Keratinocyte (primary cell): ENCODE measurements at places on chromosomes 7 and 10.

DNA sequence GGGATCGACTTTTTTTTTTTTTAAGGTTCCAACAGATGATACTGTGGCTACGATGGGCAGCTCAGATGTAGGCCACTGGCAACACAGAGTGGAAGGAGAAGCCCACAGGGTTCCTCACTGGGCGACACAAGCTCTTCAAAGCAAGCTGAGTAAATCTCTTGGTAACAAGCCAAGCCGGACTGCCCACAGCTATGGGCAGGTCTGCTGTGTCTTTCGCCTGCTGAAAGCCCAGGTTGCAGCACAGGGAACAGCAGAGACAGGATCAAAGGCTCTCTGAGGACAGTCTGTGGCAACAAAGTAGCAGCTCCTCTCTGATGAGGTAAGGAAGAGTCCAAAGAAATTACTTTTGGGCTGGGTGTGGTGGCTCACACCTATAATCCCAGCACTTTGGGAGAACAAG, 83.6 kb downstream of the KCNMA1 start:
- H3K4me3 ChIP-seq = no peak overlapping the region
- no peaks in the 10 kb centered on the region for H3K36me3 ChIP-seq
- H3K4me1 ChIP-seq = no peaks in the 10 kb centered on the region
- no peak for DNase-seq
- no peaks in the 10 kb centered on the region for H3K27me3 ChIP-seq
- no peak overlapping the region for H3K27ac ChIP-seq

DNA sequence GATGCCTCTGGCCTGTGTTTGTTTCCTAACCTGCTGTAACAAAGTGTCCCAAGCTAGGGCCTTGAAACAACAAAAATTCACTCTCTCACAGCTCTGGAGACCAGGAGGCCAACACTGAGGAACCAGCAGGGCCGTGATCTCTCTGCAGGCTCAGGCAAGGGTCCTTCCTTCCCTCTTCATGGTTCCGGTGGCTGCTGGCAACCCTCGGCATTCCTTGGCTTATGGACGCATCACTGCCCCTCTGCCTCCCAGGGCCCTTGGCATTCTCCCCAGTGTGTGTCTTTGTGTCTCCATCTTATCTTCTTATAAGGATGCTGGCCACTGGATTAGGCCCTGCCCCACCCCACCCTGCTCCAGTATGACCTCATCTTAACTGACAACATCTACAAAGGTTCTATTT, 17.0 kb downstream of the CNPY1 start:
- no peak for DNase-seq
- H3K27ac ChIP-seq = no peak overlapping the region
- H3K27me3 ChIP-seq = peaks cover 34% of the 10 kb centered on the region
- no peak overlapping the region for H3K4me3 ChIP-seq

DNA sequence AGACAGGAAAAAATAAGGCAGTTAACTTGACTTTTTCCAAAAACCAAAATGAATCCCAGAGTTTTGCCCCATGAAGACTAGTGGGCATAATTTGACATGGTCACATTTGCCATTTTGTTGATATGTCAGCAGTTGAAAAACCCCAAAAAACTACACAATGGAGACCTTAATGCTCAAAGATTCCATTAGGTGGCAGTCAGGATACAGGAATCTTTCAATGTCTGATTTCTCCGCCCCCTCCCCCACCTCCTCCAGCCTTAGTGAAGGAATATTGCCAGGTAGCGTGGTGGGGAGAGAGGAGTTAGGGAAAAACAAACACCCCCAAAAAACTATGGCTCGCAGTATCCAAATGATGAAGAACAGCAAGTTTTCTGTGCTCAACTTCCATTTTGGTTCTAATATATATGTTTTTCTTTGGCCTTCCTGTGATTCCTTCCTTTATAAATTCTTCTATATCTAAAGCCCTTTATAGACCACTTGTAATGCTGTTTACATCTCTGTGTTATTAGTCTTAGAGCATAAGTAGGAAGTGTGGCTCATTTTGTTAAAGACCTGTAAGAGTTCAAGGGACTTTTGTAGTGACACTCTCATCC, 6.7 kb upstream of the SMNDC1 start:
- no peaks in the 10 kb centered on the region for H3K36me3 ChIP-seq
- H3K27me3 ChIP-seq = no peaks in the 10 kb centered on the region
- DNase-seq = no peak
- peaks cover 14% of the 10 kb centered on the region for H3K4me1 ChIP-seq
- no peak overlapping the region for H3K27ac ChIP-seq

- no peaks in the 10 kb centered on the region for H3K4me1 ChIP-seq
- no peaks in the 10 kb centered on the region for H3K27me3 ChIP-seq
- H3K4me3 ChIP-seq = no peak overlapping the region
- DNase-seq = no peak
Observed at GRCh38 chr7:28799619-28800018, 158.5 kb downstream of the TRIL start.

DNA sequence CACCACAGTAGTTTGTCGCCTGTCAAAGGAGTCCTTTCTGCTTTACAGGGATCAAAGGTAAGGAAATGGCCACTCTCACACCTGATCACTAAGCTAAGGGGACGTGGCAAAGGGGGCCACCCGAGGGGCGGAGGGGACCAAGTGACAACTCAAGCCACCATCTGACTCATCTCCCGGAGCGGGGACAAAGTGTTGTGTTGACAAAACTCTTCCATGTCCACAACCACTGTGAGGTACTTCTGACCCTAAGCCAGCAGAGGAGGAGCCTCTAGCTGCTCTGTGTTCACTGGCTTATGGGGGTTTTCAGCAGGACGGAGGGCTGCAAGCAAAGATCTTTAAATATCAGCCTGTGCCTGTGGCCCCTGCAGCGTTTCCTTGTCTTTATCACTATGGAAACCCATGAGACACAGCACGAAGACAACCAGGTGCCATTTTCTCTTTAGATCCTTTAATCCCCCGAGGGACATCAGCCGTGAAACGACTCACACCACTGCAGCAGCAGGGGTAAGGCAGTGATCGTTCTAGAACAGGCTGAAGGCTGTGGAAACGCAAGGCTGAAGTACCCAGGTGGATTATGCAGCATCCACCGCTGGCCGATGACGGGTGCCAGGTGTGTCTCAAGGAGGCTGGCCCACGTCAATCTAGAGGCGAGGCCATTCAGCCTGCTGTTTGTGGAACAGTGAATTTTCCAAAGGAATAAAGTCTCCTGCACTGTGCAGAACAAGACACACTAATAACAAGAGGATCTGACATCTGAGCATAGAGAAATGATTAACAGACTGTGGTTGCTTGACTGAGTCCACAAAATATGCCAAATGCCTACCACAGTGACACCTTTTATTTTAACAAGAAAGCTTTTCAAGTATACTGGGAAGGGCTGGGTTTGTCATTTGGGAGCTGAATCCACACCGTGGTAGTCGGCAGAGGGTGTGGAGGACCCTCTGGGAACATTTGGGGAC, 26.6 kb upstream of the DDC start:
- H3K4me3 ChIP-seq = no peak overlapping the region
- no peaks in the 10 kb centered on the region for H3K4me1 ChIP-seq
- no peaks in the 10 kb centered on the region for H3K27me3 ChIP-seq
- H3K36me3 ChIP-seq = no peaks in the 10 kb centered on the region

DNA sequence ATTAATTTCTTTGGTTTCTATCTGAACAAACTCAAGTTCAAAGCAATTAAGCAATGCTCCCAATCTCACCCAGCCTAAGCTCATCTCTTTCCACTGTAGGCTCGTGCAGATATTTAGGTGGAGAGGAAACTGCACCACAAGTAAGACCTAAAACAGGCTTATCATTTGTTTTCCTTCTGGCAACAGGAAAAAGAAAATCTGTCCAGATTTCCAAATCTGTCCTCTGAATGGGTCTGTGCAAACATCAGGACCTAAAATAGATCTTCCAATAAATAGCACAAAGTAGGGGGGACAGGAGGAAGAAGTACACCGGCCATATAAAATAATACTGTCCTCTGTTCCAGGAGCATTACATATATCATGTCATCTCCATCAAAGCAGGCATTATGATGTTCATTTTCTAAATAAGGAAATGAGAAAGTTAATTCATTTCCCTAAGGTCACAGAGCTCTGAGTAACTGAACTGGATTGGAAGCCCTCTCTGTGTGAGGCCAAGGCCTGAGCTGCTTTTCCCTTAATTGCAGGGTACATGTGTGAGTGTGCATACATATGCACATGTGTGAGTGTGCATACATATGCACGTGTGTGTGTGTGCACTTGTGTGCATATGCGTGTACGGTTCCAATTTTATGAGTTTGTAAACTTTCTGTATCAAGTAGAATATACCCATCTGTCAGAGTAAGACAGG, 92.8 kb upstream of the PARD3 start:
- H3K4me3 ChIP-seq = no peak overlapping the region
- no peaks in the 10 kb centered on the region for H3K27me3 ChIP-seq
- H3K36me3 ChIP-seq = no peaks in the 10 kb centered on the region

DNA sequence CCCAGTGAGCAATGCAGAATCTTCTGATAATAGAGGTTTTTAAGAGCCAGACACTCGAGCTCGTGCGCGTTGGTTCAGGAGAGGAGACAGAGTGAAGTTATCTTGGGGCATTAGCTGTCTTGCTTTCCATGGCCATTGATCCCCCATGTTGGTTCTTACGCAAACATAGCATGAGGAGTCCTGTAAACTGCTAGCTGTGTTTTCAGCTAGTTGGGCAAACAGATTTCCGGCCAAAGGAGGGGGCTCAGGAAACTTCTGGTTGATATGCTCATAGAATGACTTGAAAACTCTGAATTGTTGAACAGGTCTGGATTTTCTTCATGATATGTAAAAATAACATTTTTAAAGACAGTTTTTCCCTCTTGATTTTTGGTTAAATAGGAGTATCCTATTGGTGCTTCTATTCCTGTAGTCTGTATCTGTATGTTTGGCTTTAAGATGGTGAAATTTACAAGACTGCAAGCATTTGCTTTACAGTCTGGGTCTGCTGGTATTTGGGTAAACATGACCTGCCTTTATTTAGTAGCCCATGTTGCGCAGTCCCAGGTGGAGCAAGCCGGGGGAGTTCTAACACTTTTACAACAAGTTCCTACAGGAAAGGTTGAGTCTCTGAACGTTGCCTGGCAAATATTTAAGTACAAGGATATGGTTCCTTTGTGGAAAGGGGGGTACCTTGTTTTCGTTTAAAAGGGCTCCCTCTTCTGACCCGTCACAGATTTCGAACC, 218.4 kb upstream of the KCND2 start:
- H3K27me3 ChIP-seq = no peaks in the 10 kb centered on the region
- peaks cover 11% of the 10 kb centered on the region for H3K4me1 ChIP-seq
- no peak for DNase-seq
- H3K4me3 ChIP-seq = no peak overlapping the region

- H3K27ac ChIP-seq = no peak overlapping the region
- no peaks in the 10 kb centered on the region for H3K27me3 ChIP-seq
- DNase-seq = no peak
- H3K4me1 ChIP-seq = no peaks in the 10 kb centered on the region
- H3K36me3 ChIP-seq = no peaks in the 10 kb centered on the region
Observed at GRCh38 chr7:85659364-85659763, 472.5 kb upstream of the SEMA3D start.

GRCh38 chr10:338171-339037, 203.1 kb downstream of the ZMYND11 start:
- peaks cover 31% of the 10 kb centered on the region for H3K4me1 ChIP-seq
- peak overlapping the region; percentile 96 for H3K27ac ChIP-seq
- H3K27me3 ChIP-seq = no peaks in the 10 kb centered on the region

DNA sequence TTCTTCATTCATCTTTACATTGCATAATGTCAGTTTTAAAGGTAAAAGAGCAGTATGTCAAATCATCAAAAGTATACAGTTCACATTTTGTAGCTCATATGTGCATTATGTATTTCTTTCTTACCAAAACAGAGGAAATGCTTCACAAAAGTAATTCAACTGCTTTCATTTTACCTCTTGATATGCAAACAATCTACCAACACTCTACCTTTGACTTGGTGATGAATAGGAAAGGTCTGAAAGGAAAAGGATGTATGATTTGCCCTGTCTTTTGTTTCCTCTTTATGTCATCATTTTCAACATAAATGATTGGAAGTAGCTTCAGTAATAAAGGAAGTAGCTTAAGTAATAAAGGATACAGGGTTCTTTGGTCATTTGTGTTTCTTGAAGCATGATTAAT, 846.7 kb downstream of the NXPH1 start:
- H3K36me3 ChIP-seq = no peaks in the 10 kb centered on the region
- no peak for DNase-seq
- no peak overlapping the region for H3K27ac ChIP-seq
- no peaks in the 10 kb centered on the region for H3K4me1 ChIP-seq
- no peak overlapping the region for H3K4me3 ChIP-seq

- H3K27me3 ChIP-seq = no peaks in the 10 kb centered on the region
- H3K4me1 ChIP-seq = peaks cover 6% of the 10 kb centered on the region
- no peak overlapping the region for H3K4me3 ChIP-seq
Observed at GRCh38 chr7:131249003-131249402, 78.7 kb upstream of the MKLN1 start.

GRCh38 chr7:158809596-158809995, 19.7 kb downstream of the ESYT2 start:
- H3K27me3 ChIP-seq = no peaks in the 10 kb centered on the region
- H3K4me3 ChIP-seq = no peak overlapping the region
- no peak overlapping the region for H3K27ac ChIP-seq
- H3K36me3 ChIP-seq = peaks cover 9% of the 10 kb centered on the region
- no peak for DNase-seq

DNA sequence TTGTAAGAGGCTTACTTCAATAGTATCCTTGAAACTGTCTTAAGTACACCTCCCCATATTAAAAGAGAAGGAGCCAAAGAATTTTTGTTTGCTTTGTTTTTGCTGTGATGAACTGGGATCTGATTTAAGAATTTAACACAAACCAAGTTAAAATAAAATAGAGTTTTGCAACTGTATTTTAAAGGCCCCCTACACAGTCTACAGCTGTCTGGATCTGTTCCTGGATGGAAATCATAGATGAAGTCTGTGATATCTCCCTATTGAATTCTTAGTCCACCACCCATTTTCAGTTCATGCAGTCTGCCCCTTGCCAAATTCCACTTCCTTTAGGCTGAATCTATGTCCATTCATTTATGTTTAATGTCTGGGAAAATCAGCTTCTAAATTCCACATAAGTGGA, 169.8 kb upstream of the MEOX2 start:
- no peaks in the 10 kb centered on the region for H3K27me3 ChIP-seq
- no peak overlapping the region for H3K4me3 ChIP-seq
- no peaks in the 10 kb centered on the region for H3K4me1 ChIP-seq
- H3K27ac ChIP-seq = no peak overlapping the region

- no peaks in the 10 kb centered on the region for H3K4me1 ChIP-seq
- DNase-seq = no peak
- H3K36me3 ChIP-seq = no peaks in the 10 kb centered on the region
- H3K27ac ChIP-seq = no peak overlapping the region
Observed at GRCh38 chr7:126605056-126605455, 647.7 kb downstream of the GRM8 start.

- no peak overlapping the region for H3K27ac ChIP-seq
- no peak for DNase-seq
- no peak overlapping the region for H3K4me3 ChIP-seq
- H3K36me3 ChIP-seq = no peaks in the 10 kb centered on the region
Observed at GRCh38 chr10:44674536-44675386, 236.4 kb upstream of the TMEM72 start.

DNA sequence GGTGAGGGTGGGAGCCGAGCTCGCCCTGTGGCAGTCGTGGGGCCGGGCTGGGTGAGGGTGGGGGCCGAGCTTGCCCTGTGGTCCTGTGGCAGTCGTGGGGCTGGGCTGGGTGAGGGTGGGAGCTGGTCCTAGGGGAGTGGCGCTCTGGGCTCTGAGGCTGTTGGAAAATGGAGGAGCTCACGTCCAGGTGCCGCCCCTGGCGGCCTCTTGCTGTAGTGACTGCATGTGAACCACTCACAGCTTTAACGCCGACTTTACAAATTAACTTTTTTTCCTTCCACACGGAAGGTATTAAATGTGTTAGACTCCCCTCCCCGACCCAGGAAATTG, 312.6 kb downstream of the WDR37 start:
- peaks cover 10% of the 10 kb centered on the region for H3K4me1 ChIP-seq
- H3K36me3 ChIP-seq = no peaks in the 10 kb centered on the region
- no peak overlapping the region for H3K4me3 ChIP-seq
- DNase-seq = no peak
